ENCODE measurements at places on chromosomes 13 and 19.

GRCh38 chr19:48183356-48183755, 12.9 kb downstream of the ZSWIM9 start:
- no peak for DNase-seq

- DNase-seq = no peak
These were observed 91.2 kb downstream of the PCDH9 start for GRCh38 chr13:67138970-67139369.

- peak; percentile 66 for DNase-seq
These were observed 591 bp downstream of the ZNF823 start for GRCh38 chr19:11737964-11738745.

DNA sequence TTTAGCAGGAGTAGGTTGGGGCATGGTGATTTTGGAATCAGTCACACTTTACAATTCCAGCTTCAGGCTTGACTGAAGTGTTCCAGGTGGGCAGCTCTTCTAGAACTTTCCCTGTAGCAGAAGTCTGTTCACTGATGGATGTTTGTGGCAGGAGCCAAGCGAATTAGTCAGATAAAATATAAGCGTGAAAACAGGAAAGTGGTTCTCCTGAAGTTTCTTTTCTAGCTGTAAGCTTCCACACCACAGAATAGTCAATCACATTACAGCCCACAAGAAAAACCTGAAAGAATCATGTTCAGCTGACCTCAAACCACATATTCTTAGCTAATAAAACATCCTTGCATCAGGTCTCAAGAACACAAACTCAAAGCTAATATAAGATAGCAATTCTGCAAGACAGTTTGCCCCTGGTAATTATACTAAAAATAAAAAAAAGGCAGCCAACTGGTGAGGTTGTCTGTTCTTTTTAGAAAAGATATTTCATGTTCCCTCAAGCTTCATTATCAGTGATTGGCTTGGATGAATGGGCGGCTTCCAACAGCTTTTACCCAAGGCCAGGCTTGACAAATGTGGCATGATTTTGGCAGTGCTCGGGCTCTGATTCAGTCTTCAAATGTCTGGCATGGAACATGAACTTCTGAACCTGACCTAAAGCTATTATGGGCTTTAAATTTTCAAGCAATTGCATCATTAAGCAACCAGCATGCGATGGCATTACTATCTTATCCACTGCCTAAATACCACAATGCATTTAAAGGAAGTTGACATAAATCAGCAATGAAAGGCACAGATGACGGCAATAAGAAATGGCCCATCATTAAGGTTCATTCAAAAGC, 136.8 kb downstream of the DCLK1 start:
- DNase-seq = no peak

- DNase-seq = no peak
These were observed 9.5 kb downstream of the XAB2 start for GRCh38 chr19:7619671-7620441.

DNA sequence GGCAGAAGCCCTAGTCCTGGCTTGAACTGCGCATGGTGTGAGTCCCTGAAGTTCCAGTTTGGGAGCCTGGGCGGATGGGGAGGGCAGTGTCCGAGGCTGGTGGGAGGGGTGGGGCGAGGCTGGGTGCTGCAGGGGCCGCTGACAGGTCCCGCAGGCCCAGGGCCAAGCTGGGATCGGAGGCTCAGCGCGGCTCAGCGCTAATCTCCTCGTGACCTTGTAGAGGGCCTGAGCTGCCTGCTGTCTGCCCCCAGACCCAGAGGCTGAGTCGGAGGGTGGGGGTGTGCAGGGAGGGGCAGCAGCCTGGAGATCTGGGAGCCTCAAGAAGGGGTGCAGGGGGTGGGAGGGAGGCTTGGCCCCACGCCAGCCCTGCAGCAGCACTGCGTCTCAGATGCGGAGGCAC, 3.0 kb downstream of the ATP1A3 start:
- no peak for DNase-seq

DNA sequence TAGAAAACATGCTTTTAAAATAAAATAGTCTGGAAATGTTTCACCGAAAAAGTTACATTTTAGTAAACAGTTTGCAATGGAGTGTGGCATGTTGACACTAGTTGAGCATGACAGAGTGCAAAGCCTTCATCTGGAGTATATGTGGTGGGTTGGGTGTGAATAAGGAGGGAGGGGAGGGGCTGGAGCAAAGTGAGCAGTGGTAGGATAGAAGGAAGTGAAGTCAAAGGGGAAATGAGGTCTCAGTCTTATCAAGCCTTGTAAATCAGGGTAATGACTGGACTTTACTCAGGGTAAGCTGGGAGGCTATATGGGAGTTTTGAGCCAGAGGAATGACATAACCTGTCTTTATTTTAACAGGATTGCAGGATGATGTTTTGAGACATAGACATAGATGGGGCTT, 222.8 kb downstream of the PCDH20 start:
- no peak for DNase-seq

- DNase-seq = no peak
These were observed 1.6 kb upstream of the KANK2 start for GRCh38 chr19:11198769-11199424.

DNA sequence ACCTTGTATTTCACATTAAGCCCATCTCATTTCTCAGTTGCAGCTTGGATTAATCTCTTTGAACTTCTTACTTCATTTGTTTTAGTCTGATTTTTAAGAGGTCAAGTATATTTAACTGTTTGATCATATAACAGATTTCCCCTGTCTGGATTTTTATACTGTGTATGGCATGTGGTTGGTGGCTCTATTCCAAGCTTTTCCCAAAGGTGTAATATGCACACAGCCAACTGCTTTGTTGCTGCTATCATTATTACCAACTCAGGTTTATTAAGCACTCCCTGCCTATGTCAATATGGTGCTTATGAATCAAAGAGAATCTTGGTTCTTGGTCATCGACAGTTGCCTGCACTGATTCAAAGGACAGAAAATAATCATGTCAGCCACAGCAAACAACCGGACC, 92.6 kb downstream of the RAP2A start:
- no peak for DNase-seq

- DNase-seq = no peak
These were observed 263.4 kb downstream of the UQCRFS1 start for GRCh38 chr19:28949535-28949934.

GRCh38 chr13:98921786-98922185, 56.1 kb downstream of the DOCK9 start:
- DNase-seq = no peak

GRCh38 chr13:75055296-75055695, 426.7 kb downstream of the TBC1D4 start:
- DNase-seq = no peak

All from sciatic nerve (tissue), 2 donors.